ENCODE measurements at places on chromosomes 2 and 18.

DNA sequence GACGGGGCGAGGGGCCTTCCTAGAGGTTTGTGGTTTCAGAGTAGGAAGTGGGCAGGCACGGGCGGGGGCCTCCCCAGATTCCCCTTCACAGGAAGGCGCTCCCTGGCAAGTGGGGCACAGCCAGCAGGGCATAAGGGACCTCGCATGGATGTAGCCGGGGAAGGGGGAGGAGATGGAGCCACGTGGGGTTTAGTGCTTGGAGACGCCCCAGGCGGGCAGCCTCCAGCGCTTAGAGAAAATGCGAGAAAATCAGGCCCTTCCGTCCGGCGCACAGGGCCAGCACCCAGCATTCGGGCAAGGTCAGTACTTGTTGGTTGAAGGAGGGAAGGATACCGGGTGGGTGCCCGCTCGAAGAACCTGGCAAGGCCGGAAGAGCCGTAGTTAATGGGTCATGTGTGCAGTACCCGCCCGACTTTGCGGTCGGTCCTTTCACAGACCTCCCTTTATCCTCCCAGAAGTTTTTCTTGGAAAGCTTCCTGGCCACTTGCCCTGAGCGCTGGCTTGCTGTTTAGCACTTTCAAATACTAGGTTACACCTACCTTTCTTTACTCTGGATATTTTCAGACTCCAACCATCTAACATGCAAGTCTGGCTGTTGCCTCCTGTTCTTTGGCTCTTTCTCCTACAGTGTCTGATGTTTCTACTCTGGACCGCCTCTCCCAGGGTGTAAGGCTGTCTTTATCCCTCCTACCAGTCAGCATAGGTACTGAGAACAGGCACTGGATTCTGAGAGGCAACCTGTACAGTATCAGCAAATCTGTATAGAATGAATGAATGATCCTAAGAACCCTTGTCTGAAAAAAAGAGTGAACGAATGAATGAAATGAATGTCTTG is 78.1 kb downstream of the CIB4 start:
- no peak for DNase-seq

- DNase-seq, result no peak
Measured at GRCh38 chr2:62348700-62349099, 152.8 kb downstream of the B3GNT2 start.

DNA sequence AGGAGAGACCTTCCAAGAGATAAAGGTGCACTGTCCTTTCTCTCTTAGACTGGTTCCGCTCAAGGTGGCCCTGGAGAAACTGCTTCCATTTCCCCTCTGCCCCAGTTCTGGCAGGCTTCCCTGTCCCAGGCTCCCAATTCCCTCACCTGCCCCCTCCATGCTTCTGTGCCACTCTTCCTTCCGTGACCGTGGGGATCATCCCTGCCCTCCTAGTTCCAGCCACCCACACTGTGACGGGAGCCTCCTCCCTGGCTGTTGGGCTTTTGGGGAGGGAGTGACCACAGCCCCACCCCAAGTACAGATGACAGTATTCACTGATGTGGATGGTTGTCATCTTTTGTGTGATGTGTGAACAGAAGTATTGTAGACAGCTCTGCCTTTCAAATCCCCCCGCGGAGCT is 2.8 kb downstream of the IMPA2 start:
- DNase-seq, result no peak

DNA sequence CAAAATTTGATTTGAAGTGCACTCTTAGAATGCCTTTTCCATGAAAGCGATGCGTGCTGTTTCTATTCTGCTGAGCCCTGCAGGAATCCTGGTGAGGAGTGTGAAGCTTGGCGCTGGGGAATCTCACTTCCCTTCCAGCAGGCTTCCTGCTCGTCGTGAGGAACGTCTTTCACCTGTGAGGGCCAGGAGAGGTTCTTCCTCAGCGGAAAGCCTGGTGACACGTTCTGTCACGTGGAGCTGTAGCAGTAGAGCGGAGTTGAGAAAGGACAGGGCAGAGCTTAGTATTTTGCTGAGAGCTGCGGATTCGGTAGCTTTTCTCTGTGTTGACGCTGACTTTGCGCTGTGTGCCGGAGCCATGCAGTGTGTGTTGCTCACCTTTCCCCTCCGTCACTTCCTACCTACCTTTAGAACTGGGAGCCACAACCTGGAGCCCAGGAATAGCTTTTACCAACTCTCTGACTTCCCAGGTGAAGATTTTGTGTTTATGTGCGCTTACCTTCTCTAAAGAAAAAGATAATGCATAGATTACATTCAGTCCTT is 294.8 kb downstream of the PTGR3 start:
- no peak for DNase-seq

GRCh38 chr18:66682855-66683322 is 79.0 kb upstream of the CDH19 start:
- no peak for DNase-seq

DNA sequence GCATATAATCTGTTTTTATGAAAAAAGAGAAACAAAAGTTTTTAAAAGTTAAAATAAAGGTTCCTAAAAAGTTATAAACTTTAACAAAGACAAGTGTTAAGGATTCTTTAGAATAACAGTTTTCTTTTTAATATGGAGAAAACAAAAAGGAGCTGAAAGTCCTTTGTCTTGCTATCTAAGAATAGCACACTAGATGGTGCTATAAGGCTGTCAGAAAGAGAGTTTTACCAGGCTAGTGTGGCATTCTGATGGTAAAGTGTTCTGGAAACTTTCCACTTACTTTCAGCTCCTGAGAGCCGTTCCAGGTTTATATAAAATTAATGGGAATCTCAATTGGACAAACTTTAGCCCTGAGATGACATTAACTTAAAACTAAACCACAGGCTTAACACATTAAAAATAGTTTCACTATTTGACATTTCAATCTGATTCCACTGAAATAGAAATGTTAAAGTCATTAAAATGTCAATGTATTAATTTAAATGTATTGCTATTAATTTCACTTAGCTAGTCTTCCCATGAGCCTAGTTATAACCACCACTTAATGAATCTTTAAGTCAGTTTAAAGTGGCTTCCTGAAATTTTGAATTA is 3.7 kb downstream of the FBXO48 start:
- no peak for DNase-seq

DNA sequence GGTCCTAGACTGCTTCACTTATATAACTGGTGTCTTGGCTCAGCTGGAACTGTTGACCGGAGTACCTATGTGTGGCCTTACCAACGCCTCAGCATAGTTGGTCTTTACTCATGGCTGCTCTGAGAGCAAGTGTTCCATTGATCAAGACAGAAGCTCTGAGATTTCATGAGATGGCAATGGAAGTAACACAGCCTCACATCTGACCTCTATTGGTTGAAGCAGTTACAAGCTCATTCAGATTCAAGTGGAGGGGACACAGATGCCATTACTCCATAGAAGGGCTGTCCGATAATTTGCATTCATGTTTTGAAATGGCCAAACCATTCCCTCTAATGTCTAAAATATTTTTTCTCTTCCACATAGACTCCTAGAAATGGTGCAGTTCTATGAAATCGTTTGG is 46.4 kb upstream of the STK39 start:
- no peak for DNase-seq

DNA sequence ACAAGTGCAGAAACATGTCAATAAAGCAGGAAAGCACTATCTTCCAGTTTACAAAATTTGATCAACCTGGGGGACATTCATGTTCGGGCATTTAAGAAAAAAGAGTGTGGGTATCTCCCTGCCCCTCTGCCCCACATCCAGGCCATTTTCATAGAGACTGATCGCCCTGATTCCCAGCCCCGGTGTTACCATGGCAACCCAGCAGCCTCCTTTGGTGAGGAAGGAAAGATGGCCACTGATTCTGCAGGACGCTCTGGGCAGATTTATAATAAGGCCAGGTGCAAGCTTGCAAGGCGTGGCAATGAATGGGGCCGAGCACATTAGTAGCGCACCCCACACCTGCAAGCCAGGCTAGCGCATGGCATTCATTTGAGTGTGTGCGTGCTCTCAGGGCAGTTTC is 36.7 kb upstream of the ARL4C start:
- no peak for DNase-seq

DNA sequence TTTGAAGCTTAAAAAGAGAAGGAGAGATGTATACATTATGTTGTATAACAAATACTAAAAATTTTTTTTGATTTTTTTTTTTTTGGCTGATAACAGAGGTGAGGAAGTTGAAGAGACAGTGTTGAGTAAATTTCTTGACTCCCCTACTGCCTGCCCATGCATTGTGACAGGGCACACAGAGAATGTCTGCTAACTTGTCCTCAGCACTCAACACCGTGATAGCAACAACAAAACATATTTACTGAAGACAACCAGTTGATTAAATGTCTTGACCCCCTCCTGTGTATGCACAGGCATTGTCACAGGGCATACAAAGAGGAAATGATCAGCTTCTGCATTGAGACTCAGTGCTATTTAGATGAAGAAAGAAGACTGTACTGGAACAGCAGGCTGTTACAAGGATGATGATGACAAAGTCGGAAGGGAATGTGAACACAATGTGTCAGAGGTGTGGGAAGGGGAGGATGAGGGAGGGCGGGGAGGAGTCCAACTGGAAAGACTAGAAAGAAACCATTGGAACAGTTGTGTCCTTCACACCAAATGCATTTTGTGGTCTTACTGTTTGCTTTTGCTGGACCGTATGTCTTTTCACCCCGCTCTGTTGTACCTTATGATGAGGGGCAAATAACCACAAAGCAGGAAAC is 89.5 kb downstream of the CERS6 start:
- DNase-seq, result no peak

GRCh38 chr2:182977463-182977862 is 60.8 kb downstream of the NCKAP1 start:
- DNase-seq, result no peak

- DNase-seq, result no peak
Measured at GRCh38 chr2:32532961-32533360, 94.9 kb upstream of the TTC27 start.

DNA sequence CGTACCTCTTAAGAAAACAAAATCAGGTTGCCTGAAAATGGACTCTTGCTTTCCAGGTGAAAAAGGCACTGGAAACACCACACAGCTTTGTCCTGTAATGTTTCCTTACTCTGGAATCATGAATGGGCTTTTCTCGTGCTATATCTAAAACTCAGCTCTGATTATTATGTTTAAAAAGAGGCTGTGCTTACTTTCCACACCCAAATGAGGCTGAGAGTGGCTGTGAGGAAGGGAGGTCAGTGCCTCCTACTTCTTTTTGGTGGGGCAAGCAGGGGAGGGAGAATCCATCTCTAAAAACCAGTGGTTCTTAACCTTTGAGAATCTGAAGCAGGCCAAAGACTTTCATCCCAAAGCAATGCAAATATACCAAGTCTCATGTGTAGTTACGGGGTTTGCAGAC is 148.6 kb downstream of the FAM210A start:
- DNase-seq, result no peak

DNA sequence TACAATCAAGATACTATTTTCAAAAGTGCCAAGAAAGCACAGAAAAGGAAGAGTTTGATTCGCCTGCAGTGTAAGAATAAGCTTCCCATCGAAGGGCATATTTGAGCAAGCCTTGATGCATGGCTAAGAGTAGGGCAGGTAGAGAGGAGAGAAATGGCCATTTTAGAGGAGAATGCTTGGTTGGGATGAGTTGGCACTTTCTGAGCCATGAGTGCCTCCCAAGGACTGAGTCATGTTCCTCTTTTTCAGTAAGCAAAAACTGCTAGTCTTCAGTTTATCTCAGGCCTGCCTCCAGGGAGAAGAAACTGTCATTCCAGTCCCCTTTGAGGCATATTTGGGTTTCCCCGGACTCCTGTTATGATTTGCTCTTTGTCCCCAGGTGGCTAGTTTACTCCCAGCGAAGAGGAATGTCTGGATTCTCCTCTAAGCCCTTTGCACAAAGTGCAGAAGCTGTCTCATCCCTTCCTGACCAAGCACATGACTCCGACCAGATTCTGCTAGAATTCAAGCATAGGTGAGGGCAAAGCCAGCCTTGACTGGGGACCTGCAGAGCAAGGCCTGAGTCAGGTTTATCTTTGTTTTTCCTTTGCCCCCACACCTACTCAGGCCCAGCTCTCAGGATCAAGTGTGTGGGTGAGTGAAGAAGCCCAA is 115.2 kb downstream of the TTC32 start:
- no peak for DNase-seq

GRCh38 chr2:5007596-5007995 is 684.6 kb upstream of the SOX11 start:
- DNase-seq, result no peak

GRCh38 chr2:179354739-179355537 is 90.3 kb upstream of the SESTD1 start:
- no peak for DNase-seq

DNA sequence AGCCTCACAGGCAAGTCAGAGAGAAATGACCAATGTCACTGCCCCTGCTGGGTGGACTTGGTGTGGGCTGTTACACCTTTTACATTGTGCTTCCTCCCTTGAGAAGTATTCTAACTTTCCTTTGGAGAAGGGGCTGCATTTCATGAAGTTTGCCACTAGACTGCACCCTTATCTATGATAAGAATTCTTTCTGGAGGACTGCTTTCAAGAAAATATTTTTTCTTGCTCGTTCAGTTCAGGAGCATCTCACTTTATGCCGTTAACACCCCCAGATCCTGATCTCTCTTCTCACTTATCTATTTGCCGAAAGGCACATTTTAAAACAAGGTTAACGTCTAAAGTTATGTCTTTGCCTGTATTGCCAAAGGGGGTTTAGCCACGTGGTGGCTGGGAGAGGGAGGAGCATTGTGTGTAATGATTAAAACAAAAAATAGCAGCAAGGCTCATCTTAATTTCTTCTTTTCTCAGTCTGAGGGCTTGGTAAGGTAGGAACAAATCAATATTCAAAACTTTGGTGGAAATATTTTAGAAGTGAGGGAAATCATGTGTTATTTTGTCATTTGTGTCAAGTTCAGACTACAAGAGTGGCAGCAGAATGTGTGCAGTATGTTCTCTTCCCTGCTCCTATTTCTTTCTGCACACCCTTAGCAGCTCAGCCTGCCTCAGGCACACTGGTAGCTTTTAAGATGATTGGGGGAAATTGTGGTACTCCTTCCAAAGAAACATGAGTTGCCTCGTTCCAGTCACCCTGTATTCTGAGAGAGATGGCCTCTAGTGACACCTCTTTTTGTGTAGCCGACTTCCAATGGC is 1.6 kb upstream of the IGFBP5 start:
- no peak for DNase-seq

All from stimulated activated CD4-positive, alpha-beta T cell treated with anti-CD3 and anti-CD28 coated beads, Interleukin-1b, Interleukin-23, amount 100 ng/mL, for 1 hour (primary cell).